ENCODE measurements at places on chromosomes 1 and 21.
A peak's percentile ranks its signal among the peaks of the same experiment; 100 is the strongest.

- DNase-seq: no peak
These were observed 4.3 kb downstream of the TNFRSF14 start for GRCh38 chr1:2560299-2561073.

GRCh38 chr1:69172003-69173000 is 395.4 kb upstream of the LRRC7 start:
- DNase-seq: no peak

DNA sequence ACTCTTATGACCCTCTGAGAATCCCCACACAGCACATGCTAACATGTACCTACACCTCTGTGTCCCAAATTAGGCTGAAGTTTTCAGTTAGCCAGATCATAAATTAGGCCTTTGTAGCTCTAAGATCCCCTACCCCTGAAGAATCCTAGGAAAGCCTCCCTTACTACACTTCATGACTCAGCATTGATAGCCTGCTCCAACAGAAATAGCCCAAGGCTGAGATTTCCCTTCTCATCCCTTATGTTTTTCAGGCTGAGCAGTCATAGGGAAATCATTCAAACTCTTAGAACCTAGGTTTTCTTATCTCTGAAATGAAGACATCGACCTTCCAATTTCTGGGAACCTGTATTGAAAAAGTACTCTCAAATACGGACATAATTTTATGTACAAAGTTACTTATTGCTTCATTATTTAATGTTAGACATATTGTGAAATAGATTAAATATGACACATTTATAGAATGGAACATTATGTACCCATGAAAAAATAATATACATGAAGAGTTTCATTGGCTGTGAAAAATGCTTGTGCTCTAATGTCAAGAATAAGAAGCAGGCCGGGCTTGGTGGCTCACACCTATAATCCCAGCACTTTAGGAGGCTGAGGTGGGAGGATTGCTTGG is 122.4 kb upstream of the UBE2U start:
- no peak for DNase-seq

GRCh38 chr21:44295646-44296045 is 4.2 kb upstream of the PFKL start:
- DNase-seq: no peak

DNA sequence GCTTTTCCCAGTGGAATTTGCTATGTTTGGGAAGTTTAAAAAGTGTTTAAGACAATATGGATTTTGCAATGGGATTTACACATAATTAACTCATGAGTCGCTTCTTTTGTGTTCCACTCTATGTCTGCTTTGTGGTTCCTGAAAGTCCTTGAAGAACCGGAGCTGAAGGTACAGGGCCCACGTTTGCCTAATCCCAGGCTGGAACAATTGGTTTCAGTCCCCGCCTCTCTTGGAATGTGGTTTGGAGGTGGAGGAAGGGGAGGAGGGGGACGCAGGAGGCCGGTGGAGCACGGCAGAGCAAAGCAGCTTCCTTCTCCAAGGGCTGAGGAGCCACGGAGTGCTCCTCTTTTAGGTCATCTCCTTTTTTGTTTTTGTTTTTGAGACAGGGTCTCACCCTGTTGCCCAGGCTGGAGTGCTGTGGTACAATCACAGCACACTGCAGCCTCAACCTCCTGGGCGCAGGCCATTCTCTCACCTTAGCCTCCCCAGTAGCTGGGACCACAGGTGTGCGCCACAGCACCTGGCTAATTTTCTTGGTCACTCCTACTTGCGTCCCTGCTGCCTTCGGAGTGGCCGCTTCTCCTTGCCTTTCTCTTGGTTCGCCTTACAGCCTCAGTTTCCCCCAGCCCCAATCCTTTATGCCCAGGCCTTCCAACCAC is 129.5 kb upstream of the ERRFI1 start:
- DNase-seq: no peak

- no peak for DNase-seq
These were observed 151.5 kb downstream of the GLUL start for GRCh38 chr1:182240085-182240484.

GRCh38 chr21:10430005-10430404 is 91.4 kb upstream of the TPTE start:
- DNase-seq: no peak

DNA sequence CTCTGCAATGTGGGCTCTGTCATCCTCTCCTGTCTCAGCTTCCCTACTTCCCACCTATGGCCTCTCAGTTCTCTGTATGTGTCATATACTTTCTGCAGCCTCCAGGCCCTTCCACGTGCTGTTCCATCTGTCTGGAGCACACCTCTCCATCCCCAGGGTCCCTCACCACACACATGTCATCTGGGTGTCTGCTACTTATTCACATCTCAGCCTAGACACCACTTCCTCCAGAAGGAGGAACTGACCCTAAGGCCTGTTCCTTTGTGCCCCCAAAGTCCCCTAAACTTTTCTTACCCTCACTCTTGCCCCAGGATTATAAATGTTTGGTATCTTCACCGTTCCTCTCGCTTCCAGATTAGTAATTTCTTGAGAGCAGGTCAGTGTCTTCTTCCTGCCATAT is 10.1 kb downstream of the LACTBL1 start:
- no peak for DNase-seq

- DNase-seq: no peak
These were observed 7.0 kb upstream of the TFF1 start for GRCh38 chr21:42373196-42373907.

DNA sequence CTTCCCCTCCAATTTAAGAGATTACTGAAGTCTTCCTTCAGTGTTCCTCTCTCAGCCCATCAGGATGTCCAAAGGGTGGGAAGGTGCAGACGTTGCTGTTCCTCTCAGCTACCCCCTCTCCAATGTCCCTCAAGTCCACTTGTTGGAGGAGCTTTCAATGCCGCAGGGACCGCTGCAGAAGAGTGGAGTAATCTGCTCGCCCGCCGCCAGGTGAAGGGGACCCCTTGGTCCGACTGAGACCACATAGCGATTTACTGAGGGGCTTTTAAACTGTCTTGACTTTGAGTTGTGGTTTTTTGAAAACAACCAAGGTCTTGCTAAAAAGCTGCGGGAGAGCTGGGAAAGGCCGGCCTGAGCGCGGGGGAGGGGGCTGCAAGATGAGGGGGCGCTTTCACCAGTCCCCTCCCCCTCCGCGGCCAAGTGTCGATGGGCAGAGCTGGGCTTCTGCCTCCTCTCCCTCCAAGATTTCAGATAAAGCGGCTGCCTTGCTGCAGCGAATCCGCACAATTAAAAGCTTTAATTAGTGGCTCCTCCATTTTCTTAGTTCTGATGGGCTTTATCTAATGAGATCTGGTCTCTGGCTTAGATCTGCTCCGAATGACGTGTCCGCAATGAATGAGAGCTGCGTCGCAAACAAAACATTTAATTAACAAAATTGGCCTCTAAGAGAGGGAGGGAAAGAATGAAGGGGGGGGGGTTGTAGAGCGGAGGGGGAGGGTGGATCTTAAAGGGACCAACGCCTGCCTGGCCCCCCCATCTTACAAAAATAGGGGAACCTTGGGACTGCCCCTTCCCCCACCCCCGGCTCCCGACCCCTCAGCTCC is 5.9 kb downstream of the LMO4 start:
- DNase-seq: no peak

GRCh38 chr21:45538381-45539045 is 3.7 kb downstream of the SLC19A1 start:
- DNase-seq: no peak

GRCh38 chr1:154567386-154568156 is at the start of gene CHRNB2:
Gene CHRNB2 (plus strand): TSS chr1:154567778. CDS start chr1:154568045, 267 bp downstream.
- peak; percentile 30 for DNase-seq

GRCh38 chr1:235582130-235582529 is 67.5 kb downstream of the GNG4 start:
- no peak for DNase-seq

- no peak for DNase-seq
These were observed 36.8 kb downstream of the DHCR24 start for GRCh38 chr1:54850069-54850730.

DNA sequence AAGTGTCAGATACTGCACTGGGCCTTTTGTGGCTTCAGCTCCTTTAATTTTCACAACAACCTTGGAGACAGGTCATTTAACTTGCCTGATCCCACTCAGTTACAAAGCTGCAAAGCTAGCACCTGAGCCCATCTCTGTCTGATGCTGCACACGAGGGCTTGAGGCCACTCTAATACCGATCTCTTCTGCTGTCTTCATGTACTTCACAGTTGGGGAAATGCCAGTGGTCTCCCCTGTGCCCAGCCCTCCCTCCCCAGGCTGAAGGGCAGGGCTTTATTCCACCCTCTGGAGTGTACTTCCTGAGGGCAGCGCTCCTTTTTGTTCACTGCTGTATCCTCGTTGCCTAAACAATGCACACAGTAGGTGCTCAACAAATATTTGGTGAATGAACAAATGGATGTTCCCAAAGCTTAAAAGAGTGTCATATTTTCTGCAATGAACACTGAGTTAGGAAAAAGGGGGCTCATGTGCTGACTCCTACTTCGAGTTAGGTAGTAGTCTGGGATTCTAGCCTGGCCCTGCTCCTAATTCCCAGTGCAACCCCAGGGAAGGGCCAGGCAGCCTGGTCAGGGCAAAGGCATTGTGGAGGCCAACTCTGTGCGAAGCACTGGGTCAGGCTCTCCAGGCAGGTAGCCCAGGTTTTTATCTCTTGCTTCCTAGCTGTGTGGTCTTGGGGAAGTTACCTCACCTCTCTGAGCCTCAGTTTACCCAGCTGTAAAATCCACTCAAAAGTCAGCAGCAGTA is 1.1 kb downstream of the TMCO4 start:
- DNase-seq: no peak

DNA sequence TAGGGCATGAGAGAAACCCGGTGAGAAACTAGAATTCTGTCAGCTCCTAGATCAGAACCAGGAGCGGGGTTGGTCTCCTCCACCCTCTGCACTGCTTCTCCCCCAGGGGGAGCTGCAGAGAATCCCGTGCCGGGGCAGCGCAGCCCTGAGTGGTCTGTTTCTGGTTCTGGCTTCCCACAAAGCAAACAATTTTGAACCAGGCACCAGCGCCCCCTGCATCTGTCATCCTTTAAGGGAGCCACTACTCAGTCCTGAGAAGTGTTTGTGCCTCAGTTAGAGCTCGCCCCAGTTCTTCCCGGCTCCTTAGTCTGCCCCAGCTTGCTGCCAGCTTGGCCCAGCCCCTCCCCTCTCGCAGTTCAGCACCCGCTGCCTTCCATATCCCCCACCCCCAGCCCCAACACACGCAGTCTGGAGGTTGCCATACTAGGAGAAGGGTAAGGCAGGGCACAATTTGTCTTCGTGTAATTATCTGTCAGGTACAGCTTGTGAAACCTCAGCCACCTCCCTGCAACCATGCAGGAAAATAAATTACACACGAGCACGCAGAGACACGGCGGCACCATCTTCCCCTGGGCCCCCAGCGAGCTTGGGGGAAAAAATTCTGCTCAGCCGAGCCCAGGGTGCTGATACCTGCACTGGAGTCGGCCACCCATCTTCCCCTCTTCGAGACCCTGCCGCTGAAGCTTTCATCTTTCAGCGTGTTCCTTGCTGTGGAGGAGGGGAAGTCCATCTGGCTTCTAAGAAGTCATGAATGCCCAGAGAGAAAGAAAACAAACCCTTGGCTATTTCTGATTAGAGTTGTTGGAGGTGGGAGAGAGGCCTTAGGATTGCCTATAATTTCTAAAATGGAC is 62.6 kb upstream of the CD1D start:
- DNase-seq: no peak

- no peak for DNase-seq
These were observed 3.3 kb upstream of the F3 start for GRCh38 chr1:94544706-94545490.

DNA sequence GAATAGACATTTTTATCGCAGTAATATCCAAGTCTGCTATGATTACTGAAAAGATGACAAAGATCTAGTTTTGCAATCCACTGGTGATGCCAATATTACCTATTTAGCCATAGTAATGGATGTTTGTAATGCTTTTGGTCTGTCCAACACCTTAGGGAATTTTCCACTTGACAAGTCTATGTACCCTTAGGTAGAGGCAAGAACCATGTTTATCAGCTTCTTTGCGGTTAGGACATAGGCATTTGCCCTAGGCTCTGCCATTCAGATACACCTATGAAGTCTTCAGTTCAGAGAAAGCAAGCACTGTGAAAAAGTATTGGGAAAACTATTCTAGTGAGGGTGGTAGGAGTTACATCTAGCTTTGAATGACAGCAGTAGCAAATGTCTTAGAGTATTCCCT is 40.2 kb upstream of the SLC35D1 start:
- DNase-seq: no peak

DNA sequence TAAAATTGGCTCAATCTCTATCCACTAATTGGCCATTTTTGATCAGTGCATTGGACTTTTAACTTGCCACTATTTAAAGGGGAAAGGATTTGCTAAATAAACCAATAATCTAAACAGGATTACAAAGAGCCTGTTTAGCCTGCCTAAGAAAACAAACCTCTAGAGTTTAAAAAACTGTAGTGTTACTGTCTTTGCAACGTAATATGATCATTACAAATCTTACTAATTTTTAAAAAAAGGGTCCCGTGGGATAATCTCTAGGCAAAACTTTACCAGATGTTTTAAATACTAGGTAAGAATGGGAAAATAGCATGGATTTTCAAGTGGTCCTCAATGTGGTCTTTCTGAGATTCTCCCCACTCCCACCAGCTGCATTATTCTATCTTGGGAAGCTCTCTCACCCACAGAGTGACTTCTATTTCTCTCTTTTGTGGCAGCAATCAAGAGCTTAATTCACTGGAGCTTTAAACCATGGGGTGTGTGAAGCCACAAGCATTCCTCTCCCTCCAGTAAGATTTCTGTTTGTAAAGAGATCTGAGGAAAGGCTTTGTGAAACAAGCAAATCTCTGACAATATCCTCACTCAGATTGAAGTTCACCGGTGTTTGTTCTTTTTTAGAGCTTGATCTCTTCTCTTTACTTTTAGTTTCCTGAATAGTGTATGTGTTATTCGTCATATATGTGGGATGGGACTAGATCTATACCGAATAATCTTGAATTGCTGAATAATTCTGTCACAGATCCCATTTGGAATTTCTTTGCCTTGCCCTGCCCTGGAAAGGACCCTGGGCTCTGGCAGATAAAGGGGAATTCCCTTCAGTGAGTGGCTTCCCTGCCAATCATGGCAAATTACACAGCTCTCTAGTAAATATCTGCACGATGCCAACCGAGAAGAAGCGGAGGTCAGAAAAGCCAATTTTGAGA is 132.2 kb downstream of the TLR5 start:
- no peak for DNase-seq

DNA sequence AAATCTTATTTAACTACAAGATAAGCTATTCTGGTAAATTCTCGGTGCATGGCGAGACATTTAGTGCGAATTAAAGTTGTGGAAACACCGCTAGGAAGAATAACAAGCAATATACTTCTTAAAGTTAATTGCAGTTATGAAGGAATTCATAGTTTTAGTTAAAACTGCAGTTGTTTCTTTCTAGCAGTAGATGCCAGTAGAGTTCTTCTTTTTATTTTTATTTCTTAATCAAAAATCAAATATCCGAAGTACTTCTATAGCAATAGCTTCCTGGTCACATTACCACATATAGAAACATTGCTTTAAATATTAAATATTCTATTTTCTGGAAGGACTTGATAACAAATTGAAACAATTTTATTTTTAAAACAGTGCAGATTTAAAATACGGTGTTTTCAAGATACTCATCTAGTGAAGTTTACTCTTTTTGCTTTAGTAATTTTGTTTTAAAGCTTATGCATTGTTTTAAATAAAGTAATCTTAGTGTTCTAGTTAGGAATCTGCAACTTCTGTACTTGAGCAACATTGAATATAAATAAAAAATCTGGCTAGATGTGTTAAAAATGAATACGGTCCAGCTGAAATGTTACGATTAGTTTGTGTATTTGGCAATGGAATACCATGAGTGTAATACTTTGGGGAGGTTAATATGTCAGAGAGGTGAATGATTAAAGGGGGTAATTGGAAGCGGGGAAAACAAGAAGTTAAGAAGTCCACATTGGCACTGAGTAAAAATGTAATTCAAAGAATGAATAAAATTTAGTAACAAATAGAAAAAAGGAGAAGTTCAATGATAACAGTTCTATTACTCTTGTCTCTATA is 2.7 kb upstream of the PRKACB start:
- DNase-seq: no peak
